Vein endothelial cell (primary cell): ENCODE measurements at places on chromosomes 12 and 14. TPM values are rescaled to one million over a fixed set of nuclear protein-coding genes. Genes with fewer than 3 reads are reported as not detected.

TAS2R30 gene
- total RNA-seq = 5.6 and 6.5 TPM in 2 replicates

TRIM9 gene
- total RNA-seq = under 0.01 TPM in 2 replicates

LHX5 gene
- total RNA-seq = not detected in 2 replicates

SIX4 gene
- total RNA-seq = 4.5 and 6.9 TPM in 2 replicates

OR6C68 gene
- total RNA-seq = not detected in 2 replicates

GALNT9 gene
- total RNA-seq = 0.33 TPM in 1 of 2 replicates, not detected in the other

TEAD4 gene
- total RNA-seq = 43.1 and 49.4 TPM in 2 replicates

CLEC7A gene
- not detected in 2 replicates for total RNA-seq

GCH1 gene
- total RNA-seq = 2.3 and 5.8 TPM in 2 replicates

FAM181A gene
- total RNA-seq = not detected in 2 replicates

TPPP2 gene
- total RNA-seq = not detected in 2 replicates

CRACR2A gene
- 15.7 and 18.3 TPM in 2 replicates for total RNA-seq

WSB2 gene
- total RNA-seq = 94.0 and 117 TPM in 2 replicates

B4GALNT1 gene
- total RNA-seq = not detected in 2 replicates

ADCY6 gene
- total RNA-seq = 30.6 and 40.2 TPM in 2 replicates

RILPL2 gene
- 3.4 and 3.6 TPM in 2 replicates for total RNA-seq
